Right cardiac atrium (tissue), 5 donors: ENCODE measurements at places on chromosomes 5 and 9.

GRCh38 chr5:10262995-10263394 lies 12.9 kb downstream of the CCT5 start:
- no peak for DNase-seq

DNA sequence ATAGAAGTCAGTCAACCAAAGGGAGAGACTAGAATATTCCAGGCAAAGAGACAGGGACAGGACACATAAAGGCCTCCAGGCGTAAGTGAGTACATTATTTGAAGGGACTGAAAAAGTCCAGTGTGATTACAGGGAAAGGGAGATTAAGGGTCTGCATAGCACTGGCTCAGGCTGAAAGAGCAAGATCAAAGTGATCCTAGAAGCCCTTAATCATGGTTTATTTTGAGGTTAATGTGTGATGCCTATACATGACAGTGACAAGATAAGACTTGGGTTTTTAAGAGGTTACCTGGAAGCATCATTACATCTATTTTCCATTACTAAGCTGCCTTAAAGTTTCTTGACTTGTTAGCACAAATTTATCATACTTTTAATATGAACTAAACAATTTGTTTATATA lies 25.8 kb downstream of the LMBRD2 start:
- no peak for DNase-seq

GRCh38 chr5:104295991-104296390 lies 733.4 kb upstream of the NUDT12 start:
- DNase-seq, result no peak

DNA sequence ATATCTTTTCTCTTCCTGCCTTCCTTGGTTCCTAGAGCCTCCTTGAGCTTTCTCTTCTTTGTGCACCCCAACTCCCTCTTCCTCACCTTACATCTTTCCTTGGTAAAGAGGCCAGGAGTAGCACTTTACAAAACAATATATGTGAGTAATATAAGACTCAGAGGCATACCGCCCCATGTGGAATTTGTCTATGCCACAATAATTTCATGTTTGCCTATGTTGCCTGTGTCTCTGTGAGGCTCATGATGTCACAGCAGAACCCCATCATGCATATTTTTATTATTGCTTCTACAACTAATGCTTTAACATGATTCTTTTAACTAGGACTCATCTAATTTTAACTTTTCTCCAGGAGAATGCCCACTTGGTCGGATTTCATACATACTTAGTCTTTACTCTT lies 15.0 kb upstream of the LVRN start:
- no peak for DNase-seq

DNA sequence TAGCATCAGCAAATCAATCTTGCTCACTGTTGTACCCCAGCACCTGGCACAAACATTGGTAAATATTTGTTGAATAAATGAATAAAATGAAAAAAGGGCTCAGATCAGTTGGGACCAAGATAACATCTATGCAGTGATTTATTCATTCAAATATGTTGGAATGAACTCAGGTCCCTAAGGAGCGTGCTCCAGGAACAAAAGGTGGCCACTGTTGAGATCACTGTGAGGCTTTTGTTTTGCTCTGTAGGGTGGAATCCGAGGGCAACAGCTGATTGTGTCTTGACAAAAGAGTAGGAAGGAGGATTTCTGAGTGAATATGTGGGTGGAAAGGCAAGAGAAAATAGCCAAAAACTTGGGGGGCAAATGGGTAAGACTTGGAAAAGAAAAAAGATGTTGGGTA lies 89.7 kb downstream of the PPP2R2B start:
- DNase-seq, result no peak

GRCh38 chr5:153537207-153537606 lies 46.7 kb downstream of the GRIA1 start:
- DNase-seq, result no peak

- no peak for DNase-seq
Observed at GRCh38 chr9:134887219-134887618, 6.6 kb downstream of the FCN2 start.

GRCh38 chr9:127163409-127163808 lies 41.0 kb upstream of the ANGPTL2 start:
- DNase-seq, result no peak
